Stimulated activated CD8-positive, alpha-beta memory T cell treated with anti-CD3 and anti-CD28 coated beads, Interleukin-7, amount 100 ng/mL, for 4 hours (primary cell): ENCODE measurements at places on chromosomes 11 and 22.
A peak's percentile ranks its signal among the peaks of the same experiment; 100 is the strongest.

DNA sequence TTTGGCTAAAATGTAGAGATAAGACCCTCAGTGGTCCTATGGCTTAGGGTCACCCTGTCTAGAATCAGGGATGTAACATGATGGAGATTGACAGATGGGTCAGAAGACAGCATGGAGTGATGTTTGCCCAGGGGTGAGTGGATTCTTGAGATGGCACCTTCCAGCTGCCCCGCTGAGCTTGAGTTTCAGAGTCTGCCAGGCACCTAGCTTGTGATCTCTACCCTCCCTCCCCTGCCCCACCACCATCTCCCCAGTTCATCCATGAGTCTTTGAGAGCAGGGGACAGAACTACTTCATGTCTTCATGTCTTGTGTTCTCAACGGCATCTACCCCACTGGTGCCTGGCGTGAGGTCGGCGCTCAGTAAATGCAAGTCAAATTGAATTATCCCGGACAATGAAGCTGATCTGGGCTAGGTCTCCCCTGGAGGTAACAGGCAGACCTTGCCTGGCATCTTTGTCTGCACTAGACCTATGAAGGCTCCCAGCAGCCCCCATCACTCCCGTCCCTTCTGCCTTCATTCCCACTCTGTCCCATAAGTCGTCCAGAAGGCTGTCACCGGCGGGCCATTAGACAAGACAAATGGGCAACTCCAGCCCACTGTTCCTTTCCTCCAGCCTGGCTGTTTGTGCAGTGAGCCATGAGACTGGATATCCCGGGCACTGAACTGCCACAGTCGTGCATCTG lies 239.2 kb upstream of the TBCEL start:
- DNase-seq = no peak

DNA sequence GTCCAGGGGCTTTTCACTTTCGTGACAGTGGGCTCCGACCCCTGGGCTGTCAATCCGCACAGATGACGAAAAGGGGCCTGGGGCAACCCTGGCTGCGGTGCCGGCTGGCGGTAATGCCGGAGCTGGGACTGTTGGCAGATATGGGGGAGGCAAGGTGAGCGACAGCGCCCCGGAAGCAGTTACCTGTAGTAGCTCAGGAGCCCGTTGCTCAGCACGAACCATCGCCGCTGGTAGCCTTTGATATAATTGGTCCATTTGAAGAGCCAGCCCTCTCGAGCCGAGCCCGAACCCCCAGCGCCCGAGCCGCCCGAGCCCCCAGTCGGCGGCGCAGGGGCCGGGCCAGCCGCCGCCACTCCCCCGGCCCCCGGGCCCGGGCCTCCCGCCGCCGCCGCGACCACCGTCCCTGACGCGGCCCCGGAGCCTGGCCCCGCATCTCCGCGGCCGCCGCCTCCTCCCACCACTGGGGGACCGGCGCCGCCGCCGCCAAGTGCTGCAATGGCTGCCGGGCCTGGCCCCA lies 396 bp downstream of the OSBP start:
- peak; percentile 25 for DNase-seq

DNA sequence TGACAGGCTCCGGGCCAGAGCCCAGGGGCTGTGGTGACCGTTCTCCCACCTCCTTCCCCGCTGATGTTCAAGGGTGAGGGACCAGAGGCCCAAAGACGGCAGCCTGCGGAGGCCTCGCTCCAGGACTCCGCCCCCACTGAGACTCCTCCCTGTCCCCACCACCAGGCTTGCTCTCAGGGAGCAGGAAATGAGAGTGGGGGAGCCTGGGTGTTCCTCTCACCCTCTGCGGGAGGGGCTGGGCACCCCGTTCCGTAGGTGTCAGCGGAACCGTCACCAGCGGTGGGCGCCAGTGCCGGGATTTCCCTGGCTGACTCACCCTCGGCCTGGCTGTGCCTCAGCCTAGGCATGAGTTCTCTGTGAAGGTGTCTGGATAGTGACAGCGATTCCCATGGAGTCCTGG lies 15.7 kb downstream of the DAGLA start:
- DNase-seq = peak; percentile 94

DNA sequence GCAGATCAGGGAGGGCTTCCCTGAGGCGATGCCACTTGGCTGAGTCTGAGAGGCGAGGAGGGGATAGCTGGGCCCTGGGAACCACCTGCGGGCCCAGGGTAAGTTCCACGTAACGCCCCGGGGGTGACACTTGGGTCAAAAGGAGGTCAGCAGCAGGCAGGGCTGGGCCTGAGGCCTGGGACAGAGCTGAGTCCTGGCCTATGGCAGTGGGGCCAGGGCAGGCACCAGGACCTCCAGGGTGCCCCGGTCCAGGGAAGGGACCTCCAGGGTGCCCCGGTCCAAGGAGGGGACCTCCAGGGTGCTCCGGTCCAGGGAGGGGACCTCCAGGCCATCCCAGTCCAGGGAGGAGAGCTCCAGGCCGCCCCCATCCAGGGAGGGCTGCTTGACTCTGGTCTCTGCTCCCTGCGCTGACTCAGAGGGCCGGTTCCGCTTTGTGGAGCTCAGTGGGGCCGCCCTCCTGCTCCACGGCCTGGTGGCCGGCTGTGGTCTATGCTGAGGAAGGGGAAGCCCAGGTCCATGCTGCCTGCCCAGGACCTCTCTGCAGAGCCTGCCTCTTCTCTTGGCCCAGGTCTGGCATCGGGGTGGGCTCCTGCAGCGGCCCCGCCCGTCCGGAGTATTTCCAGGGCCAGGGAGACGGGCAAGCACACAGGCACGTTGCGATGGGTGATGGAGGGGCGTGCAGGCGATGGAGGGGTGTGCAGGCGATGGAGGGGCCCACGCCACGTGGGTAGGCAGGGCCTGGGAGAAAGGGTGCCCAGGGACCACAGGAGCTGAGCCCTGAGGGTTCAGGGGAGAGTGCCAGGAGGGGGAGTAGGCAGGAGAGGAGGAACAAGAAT lies 19.5 kb upstream of the WNT7B start:
- DNase-seq = no peak

- DNase-seq = no peak
Observed at GRCh38 chr22:37260901-37261336, 16.9 kb upstream of the RAC2 start.

DNA sequence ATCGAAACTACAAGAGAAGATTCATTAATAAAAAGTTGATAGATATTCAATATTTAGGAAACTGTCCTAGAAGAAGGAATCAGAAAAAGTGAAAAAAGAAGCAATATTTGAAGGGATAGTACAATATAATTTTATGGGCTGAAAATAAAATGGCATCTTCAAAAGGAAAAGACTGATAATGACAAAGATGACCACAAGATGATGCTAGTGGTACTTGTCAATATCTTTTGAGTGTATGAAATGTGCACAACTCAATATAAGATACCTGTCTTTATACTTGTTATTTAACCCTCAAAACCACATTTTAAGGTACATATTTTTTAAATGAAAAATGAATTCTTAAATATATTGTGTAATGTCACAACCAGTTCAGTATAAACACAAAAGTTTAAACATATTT lies 1059.6 kb upstream of the RAG2 start:
- DNase-seq = no peak

DNA sequence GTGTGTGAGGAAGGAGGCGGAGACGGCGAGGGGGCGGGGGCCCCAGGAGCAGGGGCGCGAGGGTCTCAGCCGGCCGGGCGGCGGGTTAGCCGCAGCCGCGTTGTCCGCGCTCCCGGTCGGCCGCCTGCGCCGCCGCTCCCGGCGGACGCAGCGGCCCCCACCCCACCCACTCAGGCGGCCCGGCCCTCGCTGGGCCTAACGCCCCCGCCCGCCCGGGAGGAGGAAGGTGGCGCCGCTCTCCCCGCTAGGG lies at the start of gene FCHSD2:
FCHSD2 (minus strand) TSS at position 191 of the 250 bp plus-strand sequence. CDS start 441 bp downstream, outside the sequence.
- DNase-seq = no peak

DNA sequence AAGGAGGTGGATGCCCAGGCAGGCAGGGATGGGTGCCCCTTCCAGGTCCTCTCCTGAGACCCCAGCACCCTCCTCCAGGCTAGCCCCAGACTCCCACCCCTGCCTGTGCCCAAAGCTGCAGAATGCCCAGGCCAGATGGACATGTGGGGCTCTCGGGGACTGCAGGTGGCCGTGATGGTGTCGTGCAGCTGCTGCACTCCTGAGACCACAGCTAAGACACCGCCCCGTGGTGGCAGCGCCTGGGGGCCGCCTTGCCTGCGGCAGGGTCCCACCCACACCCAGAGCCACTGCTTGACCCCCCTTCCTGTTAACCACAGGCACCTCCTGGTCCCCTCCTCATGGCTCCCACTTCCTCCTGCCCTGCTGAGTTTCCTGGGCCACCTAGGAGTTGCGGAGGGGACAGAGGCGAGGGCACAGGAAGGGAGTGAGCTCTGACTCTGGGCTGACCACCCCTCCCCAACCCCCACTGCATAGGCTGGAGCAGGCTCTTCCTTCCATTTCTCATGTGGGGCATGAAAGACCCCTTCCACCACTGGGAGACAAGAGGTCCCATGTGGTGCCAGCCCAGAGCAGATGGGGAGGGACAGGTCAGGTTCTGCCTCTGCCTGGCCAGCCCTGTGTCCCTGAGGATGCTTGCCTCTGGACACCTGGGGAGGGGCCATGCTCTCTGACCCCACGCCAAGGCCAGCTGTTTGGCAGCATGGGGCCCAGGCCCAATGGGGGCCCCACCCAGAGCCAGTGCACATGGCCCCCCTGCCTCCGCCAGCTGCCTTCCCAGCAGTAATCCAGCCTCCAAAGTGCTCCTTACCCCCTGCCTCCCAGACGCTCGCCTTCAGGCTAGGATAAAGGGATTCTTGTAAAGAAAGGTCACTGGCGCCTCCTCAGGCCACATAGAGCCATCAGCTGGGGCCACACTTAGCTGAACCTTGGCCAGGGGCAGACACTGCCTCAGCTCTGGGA lies 29.3 kb downstream of the OSBPL5 start:
- peak; percentile 14 for DNase-seq

DNA sequence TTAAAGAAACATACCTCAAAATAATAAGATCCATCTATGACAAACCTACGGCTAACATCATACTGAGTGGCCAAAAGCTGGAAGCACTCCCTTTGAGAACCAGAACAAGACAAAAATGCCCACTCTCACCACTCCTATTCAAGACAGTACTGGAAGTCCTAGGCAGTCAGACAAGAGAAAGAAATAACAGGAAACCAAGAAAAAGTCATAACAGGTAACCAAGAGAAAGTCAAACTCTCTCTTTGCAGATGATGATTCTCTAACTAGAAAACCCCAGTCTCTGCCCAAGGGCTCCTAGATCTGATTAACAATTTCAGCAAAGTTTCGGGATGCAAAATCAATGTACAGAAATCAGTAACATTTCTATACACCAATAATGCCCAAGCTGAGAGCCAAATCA lies 35.6 kb downstream of the TMEM123 start:
- no peak for DNase-seq

DNA sequence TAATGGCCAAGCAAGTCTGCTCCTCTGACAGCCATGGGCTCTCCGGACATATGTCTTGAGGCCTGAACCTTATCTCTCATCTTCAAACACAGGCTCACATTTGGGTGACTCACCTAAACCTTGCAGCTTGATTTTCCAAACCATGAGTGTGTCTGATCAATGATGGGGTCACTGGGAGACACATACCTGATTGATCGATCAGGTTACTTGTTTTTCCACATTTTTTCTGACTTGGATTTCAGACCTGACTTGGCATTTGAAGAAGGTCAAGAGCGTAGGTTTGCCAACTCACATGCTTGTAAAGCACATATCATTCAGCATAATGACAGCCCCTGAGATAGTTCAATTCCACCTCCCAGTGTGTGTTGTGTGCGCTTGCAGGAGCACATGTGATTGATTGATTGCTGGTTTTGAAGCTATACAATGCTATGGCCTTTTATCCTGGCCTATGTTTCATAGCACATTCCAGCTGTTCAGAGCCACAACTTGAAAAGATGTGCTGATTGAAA lies 116.7 kb upstream of the KIRREL3 start:
- DNase-seq = no peak

DNA sequence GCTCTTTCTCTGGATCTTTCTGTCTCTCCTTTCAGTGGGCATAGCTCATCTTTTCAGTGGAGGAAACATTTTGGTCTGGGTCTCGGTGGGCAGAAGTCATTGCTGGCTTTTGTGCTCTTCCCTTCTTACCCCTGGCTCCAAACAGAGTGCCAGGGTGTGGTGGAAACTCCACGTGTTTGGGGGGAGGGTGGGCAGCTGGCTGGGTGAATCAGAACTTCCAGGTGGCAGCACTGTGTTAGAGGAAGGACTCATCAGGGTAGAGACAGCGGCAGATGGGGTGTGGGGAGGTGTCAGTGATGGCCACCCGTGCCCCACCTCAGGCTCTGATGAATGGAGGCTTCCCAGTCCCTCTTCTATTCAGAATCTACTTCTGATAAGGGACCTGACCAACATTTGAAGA lies 114.0 kb downstream of the GRIK4 start:
- no peak for DNase-seq
